ENCODE measurements at places on chromosomes 11 and 22.

GRCh38 chr22:19038164-19038546 lies 84.1 kb downstream of the DGCR2 start:
- DNase-seq, result no peak

DNA sequence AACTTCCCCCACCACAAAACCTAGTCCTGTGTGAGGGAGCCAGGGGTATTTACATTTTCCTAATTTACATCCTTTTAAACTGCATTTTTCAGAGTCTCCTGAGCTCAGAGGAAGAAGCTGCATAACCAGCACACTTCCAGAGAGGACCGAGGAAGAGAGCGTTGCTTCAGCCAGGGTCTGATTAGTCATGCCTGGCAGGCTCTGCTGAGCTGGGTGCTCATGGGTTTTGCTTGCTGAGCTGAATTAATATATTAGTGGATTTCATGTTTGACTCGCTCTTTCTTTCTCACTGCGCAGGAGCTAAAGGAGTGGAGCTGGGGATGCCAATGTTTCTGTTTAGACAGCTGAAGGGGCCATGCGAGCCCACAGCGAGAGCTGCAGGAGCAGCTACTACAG lies 539.3 kb upstream of the B3GAT1 start:
- DNase-seq, result no peak

- DNase-seq, result no peak
Measured at GRCh38 chr11:45454917-45455401, 168.8 kb upstream of the SYT13 start.

GRCh38 chr11:70080763-70081162 lies 2.6 kb downstream of the ANO1 start:
- no peak for DNase-seq

DNA sequence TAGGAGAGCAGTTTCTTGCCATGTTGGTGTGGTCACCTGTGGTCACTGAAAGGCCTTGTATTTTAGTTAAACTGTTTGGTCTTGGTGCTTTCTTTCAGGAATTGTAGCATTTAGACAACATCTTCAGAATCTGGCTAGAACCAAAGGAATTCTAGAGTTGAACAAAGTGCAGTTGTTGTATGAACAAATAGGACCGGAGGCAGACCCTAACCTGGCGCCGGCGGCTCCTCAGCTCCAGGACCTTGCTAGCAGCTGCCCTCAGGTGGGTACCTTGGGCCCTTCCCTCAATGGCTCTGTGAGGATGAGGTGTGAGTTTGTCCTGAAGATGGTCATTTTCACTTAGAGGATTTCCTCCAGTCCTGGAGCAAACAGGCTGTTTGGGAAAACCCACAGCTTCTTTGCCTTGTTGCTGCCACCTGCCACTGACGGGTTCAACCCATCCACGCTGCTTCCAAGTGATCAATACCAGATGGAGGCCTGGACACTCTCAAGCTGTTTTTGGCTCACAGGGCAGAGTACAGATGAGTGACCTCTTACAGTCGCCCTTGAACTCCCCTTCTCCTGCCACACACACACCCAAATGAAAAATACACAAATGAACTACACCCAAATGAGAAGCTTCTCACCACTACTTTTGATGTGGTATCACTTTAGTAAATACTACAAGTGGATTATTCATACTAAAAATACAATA lies 45.2 kb downstream of the PPP2R1B start:
- no peak for DNase-seq

GRCh38 chr22:36961626-36962025 lies 48.2 kb downstream of the CSF2RB start:
- DNase-seq, result no peak

DNA sequence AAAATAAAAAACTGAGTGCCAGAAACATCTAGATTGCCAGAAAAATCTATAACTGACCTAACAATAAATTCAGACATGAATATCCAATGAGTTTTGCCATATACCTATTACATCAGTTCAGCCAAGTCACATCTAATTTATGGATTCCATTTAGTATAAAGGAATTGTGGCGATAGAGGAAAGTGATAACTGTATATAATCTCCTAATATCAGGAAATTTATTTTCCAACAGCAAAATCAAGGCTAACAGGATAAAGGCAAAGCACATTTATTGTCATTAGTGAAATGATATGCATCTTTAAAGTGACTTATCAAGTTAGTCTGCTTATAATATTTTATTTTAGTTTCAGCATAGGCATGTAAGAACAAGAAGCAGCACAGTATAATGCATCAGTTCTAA lies 298.2 kb upstream of the PITPNB start:
- no peak for DNase-seq

- DNase-seq, result no peak
Measured at GRCh38 chr22:33842421-33843094, 77.7 kb downstream of the LARGE1 start.

All from activated naive CD8-positive, alpha-beta T cell treated with anti-CD3 and anti-CD28 coated beads, Interleukin-2, amount 10 ng/mL, durations not matched to agents 7 days and 5 days (primary cell).